A549 treated with Hydrocortisone at 1 μM for 4 hours (cell line): ENCODE measurements at places on chromosomes 2 and 18. TPM values are rescaled to one million over a fixed set of nuclear protein-coding genes. Genes with fewer than 3 reads are reported as not detected.

Gene DSC2
- 0.80 to 1.3 TPM (median 0.98 TPM) in 5 replicates for total RNA-seq

Gene DNAJC5G
- total RNA-seq, result not detected in 5 replicates

Gene DNAH7
- total RNA-seq, result 0.82 to 1.2 TPM (median 1.0 TPM) in 5 replicates

Gene B4GALT6
- total RNA-seq, result 4.2 to 7.5 TPM (median 5.4 TPM) in 5 replicates

Gene SCN1A
- not detected in 5 replicates for total RNA-seq

Gene FBLN7
- 0.44 to 0.66 TPM (median 0.56 TPM) in 5 replicates for total RNA-seq

Gene GPR17
- total RNA-seq, result 0.11 TPM in 1 of 5 replicates, not detected in the others

Gene AQP4
- total RNA-seq, result 0.28 TPM in 1 of 5 replicates, not detected in the others

Gene ODC1
- 159 to 176 TPM (median 171 TPM) in 5 replicates for total RNA-seq

Gene TLX2
- total RNA-seq, result 0.08 to 0.35 TPM (median 0.27 TPM) in 5 replicates

Gene DGKD
- 74.1 to 93.4 TPM (median 81.7 TPM) in 5 replicates for total RNA-seq

Gene C2orf78
- not detected in 5 replicates for total RNA-seq

Gene CKAP2L
- total RNA-seq, result 12.3 to 18.6 TPM (median 14.4 TPM) in 5 replicates

Gene RAX
- 0.05 TPM in 1 of 5 replicates, not detected in the others for total RNA-seq

Gene ATP6V1C2
- 0.15 to 0.35 TPM (median 0.32 TPM) in 5 replicates for total RNA-seq

Gene SLC25A12
- 13.7 to 16.9 TPM (median 14.1 TPM) in 5 replicates for total RNA-seq

Gene APLF
- 0.51 to 0.70 TPM (median 0.66 TPM) in 5 replicates for total RNA-seq

Gene SPC25
- 17.2 to 22.0 TPM (median 18.9 TPM) in 5 replicates for total RNA-seq

Gene SPIRE1
- total RNA-seq, result 12.7 to 21.2 TPM (median 16.0 TPM) in 5 replicates

Gene IL1B
- 0.06 to 0.26 TPM (median 0.18 TPM) in 5 replicates for total RNA-seq

Gene PLEK
- not detected in 5 replicates for total RNA-seq

Gene HOXD9
- total RNA-seq, result 0.58 to 1.7 TPM (median 1.1 TPM) in 5 replicates

Gene TIA1
- 38.0 to 53.1 TPM (median 45.2 TPM) in 5 replicates for total RNA-seq

Gene KLHL41
- total RNA-seq, result 0.13 to 0.31 TPM (median 0.18 TPM) in 5 replicates

Gene ATL2
- 43.3 to 82.0 TPM (median 53.2 TPM) in 5 replicates for total RNA-seq
